ENCODE measurements at places on chromosomes 1 and 21.

DNA sequence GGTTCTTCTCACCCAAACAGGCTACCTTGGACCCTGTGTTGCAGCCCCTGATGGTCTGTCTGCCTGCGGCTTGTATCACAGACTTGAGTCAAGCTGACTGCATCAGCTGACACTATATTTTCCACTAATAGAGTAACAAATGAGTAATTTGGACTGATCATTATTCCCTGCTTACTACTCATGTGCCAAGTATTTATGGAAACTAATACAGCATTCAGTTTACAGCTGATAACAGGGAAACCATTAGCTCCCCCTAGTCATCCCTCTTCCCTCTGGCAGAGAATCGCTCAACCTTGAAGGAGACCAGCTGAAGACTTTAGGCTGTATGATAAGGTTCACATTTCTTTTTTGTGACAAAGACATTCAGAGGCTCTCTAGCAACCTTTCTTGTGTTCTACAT lies 116.6 kb upstream of the SYT6 start:
- DNase-seq, result no peak

DNA sequence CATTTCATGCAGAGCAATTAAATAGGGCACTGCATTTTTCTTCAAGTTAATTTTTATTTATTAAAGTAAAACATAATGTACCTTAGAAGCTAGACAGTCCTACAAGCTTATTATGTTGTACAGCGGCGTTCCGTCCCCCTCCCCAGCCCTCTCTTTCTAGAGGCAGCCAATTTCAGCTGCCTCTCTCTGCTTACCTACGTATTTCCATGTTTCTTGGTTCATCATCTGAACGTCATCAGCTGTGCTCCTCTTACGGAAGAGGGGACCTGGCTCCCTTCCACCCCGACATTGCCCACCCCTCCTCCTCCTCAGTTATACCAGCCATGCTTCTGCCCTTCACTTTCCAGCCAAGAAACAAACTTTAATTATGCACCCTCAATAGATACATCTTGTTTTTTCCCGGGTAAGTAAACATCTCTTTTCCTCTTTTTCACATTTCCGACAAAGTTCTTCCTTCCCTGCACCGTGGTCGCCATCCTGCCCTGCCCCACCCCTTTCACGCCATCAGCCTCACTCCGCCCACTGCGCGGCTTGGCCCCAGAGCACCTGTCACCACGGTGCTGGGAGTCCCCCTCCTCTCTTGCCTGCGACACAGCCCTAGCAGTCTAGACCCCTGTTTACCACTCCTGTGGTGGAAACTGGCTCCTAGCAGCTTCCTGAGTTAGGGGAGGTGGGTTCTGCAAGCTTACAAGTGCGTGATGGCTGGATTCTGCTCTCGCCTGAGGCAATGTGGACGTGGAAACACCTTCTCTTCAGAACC lies 57.9 kb downstream of the SLC37A1 start:
- DNase-seq, result no peak

- DNase-seq, result no peak
Measured at GRCh38 chr21:35394634-35395369, 345.7 kb upstream of the RUNX1 start.

GRCh38 chr21:42081931-42082381 lies 10.8 kb downstream of the UMODL1 start:
- DNase-seq, result no peak

DNA sequence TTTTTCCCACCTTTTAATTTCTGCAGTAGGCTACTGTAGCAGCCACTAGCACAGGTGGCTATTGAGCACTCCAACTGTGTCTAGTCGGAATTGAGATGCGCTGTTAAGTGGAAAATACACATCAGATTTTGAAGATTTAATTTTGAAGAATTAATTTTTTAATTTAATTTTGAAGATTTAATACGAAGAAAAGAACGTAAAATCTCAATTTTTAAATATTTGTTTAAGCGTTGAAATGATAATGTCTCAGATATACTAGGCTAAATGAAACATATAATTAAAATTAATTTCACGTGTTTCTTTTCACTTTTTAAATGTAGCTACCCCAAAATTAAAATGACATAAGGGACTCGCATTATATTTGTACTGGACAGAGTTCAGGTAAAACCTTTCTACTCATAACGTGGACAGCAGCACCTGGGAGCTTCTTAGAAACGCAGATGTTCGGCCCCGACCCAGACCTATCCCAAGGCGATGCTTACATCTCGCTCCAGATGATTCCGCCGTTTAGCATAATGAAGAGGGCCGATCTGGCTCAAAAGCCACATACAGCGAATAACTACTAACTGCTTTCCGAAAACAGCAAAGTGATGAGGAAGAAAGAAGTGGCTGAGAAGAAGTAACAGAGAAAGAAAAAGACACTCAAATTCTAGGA lies 717 bp downstream of the CRYZL1 start:
- no peak for DNase-seq

GRCh38 chr1:5690291-5690690 lies 301.9 kb downstream of the NPHP4 start:
- DNase-seq, result no peak

GRCh38 chr1:164562511-164562910 lies 3.5 kb downstream of the PBX1 start:
- no peak for DNase-seq

DNA sequence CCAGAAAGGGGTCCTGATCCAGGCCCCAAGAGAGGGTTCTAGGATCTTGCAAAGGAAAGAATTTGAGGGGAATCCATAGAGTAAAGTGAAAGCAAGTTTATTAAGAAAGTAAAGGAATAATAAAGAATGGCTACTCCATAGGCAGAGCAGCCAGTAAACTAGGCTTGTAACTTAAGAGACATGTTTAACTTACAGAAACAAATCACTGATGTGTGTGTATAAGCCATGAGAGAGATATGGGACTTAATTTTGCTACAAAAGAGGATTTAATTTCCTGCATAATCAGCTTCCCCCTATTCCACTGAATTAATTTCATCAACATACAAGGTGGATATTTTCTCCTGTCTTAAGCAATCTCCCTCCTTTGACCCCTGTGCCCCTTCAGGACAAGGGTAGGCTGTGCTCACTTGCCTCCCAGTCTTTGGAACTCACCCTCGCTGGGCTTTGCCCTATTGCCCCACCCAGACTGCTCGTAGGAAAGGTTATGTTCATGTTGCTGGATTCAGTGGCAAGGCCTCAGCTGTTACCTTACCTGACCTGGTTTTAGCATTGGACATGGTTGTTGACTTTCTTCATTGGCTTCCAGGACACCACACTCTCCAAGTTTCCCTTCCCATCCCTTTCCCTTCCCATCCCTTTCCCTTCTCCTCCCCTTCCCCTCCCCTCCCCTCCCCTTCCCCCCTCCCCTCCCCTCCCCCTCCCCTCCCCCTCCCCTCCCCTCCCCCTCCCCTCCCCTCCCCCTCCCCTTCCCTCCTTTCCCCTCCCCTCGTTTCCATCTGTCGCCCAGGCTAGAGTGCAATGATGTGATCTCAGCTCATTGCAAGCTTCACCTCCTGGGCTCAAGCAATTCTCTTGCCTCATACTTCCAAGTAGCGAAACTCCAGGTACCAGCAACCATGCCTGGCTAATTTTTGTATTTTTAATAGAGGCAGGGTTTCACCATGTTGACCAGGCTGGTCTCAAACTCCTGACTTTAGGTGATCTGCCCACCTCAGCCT lies 44.6 kb downstream of the TBCE start:
- no peak for DNase-seq

- DNase-seq, result no peak
Measured at GRCh38 chr1:41663671-41664400, 179.4 kb upstream of the EDN2 start.

DNA sequence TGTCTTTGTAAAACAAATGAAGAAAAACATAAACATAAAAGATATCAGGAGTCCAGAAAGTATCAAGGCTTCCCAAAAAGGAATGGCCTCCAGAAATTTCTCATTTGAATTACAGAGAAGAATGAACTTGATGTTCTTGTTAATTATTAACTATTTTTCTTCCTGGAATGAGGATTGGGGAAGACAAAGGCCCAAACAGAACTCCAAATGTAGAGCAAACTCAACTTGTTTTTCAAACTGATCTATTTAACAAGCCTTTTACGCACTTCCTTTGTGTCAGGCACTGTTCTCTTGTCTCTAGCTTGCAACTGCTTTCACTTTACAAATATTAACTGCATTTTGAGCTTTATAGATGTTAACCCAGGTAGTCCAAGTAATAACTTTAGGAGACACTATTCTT lies 45.5 kb downstream of the LAMC2 start:
- no peak for DNase-seq

DNA sequence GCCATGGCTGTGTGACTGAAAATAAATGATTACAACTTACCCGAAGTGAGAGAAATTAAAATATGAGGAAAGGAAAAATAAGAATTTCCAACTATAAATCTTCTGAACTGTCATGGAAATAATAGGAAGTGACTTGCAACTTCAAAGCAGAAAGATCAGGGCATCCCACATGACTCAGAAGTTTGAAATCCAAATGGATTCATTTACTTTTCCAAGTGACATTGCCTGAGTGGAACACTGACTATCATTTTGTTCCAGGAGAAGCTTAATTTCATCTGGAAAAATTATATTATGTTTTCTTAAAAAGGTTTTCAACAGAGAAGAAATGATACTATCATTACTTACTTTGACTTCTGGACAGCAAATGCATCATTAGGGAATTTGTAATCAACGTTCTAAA lies 110.8 kb downstream of the GREM2 start:
- DNase-seq, result peak; percentile 67

GRCh38 chr1:25034736-25035522 lies 104.9 kb upstream of the RUNX3 start:
- no peak for DNase-seq

DNA sequence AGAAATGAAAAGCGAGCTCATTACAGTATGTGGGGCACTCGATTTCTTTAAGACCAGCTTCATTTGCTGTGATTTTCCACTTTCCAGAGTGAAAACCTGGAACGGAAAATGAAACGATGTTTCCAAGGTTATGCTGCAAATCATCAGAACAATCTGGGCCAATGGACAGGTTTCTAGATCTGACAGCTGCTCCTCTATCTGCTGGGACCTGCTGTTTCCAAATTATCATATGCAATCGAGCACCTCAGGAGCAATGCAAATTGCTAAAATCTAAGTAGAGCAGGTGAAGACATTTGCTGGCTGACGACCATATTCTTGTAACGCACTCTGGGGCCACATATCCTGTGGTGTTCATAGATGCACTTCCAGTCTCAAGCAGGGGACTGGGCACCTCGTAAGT lies 39.7 kb upstream of the TIAM1 start:
- DNase-seq, result no peak

DNA sequence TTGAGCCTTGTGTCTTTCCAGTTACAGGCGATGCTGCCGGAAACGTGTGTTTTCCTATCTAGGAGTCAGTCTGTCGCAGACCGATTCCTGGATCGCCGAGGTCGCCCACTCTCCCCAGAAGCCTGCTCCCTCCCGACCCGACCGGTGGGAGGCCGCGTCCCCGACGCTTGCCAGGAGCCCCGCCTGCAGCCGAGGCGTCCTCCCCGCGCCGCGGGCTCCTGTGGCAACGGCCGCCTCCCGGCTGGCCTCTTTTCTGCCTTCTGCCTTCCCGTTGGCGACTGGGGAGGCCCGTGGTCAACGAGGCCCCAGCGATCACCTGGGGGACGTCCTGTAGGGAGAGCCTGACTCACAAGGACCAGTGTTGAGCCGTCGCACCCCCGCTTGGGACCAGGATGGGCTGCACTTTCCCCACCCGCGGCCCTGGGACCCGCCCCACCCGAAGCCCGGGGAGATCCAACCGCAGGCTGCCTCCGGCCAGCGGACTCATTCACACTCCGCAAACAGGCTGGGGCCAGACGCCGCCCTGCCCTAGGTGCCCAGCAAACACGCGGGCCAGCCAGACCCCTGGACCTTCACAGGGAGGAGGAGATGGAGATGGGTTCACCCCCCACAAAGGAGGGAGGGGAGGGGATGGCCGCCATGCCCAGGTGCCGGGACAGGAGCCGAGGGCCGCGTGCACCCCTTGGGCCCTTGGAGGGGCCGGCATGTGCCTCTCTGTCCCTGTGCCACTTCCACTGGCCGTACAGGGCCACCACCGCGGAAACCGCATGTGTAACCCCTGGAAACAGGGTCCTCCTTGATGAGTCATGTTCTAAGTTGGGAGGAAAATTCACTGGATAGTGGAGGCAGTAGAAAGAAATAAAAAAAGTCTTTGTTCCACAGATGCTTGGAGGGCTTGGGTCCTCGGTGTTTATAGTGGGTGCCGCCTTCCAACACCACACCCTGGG lies 7.2 kb upstream of the COL6A1 start:
- DNase-seq, result peak; percentile 88

GRCh38 chr1:185912504-185912903 lies 178.3 kb downstream of the HMCN1 start:
- no peak for DNase-seq

- DNase-seq, result peak; percentile 29
Measured at GRCh38 chr1:19319196-19319595, 7.1 kb downstream of the SLC66A1 start.

DNA sequence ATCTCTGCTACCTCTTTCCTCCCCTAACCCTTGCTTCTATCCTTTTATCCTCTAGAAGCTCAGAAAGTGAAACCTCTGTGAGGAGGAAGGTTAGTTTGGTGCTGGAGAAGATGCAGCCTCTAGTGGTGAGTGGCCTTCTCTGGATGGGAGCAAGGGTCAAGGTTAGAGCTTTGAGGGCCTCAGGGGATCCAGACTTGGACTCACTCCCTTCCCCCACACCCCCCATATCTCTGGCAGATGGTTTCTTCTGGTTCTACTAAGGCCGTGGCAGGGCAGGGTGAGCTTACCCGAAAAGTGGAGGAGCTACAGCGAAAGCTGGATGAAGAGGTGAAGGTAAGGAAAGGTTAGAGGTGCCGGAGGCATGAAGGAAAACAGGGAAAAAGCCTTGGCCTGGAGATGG lies 9.2 kb downstream of the CGN start:
- DNase-seq, result no peak

- DNase-seq, result no peak
Measured at GRCh38 chr1:15616373-15617172, 685 bp upstream of the DDI2 start.

DNA sequence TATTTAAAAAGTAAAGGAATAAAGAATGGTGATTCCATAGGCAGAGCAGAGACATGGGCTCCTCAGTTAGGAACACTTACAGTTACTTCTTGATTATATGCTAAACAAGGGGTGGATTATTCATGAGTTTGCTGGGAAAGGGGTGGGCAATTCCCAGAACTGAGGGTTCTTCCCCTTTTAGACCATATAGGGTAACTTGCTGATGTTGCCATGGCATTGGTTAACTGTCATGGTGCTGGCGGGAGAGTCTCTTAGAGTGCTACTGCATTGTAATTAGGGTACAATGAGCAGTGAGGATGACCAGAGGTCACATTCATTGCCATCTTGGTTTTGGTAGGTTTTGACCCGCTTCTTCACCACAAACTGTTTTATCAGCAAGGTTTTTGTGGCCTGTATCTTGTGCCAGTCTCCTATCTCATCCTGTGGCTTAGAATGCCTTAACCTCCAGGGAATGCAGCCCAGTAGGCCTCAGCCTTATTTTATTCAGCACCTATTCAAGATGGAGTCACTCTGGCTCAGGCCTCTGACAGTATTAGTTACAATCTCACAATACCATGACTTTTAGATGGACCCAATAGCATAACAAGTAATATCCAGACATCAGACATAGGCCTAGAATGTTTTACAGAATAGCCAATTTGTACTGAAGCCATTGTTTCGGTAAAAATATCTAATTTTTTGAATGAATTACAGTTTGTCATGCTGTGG lies 106.8 kb downstream of the ZBTB18 start:
- no peak for DNase-seq

- no peak for DNase-seq
Measured at GRCh38 chr1:29470087-29470787, 233.9 kb downstream of the PTPRU start.

All from fibroblast of skin of back (primary cell).